Activated T-cell treated with anti-CD3 and anti-CD28 coated beads for 24 hours (primary cell): ENCODE measurements at places on chromosomes 13 and 19.

GRCh38 chr13:84737661-84738060 is 855.4 kb upstream of the SLITRK1 start:
- no peak for DNase-seq

- DNase-seq, result no peak
These were observed 40.3 kb upstream of the IPO5 start for GRCh38 chr13:97913206-97913605.

DNA sequence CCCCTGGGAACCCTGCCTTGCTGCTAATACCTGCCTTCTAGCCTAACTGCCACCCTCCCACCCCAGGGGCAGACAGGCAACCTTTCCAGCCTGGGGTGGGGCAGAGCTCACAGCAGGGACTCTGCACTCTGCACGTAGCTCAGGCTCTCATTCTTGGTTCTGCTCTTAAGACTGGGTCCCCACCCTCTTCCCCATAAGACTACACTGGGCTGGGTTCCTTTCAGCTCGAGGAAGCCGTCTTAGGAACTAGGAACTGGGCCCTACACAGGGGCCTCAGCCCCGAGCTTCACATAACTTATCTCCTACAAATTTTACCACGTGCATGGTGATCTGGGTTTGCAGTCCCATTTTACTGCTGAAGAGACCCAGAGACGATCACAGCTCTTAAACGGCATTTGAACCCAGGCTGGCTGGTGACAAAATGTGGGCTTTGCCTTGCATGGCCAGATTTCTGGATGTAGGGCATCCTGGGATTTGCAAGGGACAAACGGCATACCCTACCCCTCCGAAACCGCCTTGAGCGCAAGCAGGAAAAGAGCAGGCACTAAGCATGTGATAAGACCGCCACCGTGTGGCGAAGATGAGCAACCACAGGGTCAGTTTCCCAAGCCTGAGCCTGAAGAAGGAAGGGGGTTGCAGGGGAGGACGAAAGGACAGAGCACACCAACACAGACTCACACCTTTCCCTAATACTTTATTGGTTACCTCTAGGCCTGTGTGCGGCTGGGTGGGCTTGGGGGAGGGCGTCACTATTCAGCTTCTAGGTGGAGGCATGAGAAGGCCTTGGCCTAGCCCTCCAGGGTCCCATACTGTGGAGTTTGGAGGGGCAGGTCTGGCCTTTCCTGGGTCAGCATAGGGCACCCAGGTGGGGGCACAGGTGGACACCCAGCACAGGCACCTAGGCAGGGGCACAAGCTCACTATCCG is 5.1 kb downstream of the JUNB start:
- peak; percentile 70 for DNase-seq

DNA sequence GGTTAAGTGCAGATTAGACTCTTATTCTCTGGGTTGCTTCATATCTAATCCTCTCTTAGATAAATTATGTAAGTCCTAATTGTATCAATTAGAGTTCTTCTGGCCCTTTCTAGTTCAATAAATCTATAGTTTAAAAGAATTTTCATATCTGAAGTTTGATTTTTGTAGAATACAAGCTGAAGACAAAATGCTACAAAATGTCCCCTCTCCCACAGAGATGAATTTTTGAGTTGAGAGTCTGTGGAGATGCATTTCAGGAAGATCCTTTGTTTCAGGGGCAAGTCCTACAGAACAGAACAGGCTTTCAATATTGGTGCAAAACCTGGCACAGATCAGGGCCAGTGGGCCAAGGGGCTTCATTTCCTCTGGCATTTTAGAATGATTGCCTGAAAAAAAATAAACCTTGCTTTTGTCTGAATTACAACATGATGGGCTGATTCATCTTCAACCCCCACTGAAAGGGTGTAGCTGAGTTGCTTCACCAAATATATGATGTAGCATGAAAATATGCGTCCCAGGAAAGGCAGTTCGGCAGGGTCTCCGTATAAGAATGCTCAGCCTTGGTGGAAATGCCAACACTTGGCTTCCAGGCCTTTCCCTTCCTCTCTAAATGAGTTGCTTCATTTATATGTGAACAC is 6.4 kb upstream of the IPO5 start:
- no peak for DNase-seq

DNA sequence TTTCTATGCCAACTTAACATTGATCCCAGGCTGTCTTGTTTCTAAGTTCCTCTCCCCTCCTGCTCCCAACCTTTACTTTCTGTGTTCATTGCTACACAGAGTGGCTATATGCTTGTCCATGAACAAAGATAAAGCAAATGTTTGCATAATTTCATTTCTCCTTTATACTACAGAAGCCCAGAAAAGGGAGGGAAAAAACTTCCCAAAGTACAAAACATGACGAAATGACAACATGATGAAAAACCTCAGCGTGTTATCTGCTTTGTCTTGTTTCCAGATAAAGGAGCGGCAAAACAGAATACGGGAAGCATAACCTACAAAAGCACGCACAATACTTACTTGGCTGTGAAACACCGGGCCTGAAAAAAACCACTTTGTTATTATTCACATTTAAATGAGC is 336.8 kb downstream of the DNAJC15 start:
- DNase-seq, result no peak

DNA sequence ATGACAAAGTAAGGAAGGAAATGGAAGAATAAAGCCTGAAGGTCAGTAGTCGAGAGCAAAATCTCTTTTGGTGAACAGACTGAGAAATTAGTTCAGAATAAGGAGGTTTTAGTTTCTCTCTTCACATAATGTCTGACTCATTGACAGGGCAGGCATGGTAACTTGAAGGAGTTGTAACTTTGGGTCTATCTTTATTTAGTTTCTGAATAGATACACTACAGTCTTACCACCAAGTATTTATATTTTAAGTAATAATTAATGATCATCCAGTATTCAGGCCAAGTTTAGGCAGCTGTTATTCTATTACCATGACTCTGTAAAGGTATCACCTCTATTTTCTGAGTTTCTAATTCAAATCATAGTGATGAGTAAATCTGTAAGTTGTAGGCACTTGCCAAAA is 219.9 kb downstream of the SPRY2 start:
- no peak for DNase-seq

- DNase-seq, result no peak
These were observed 631.3 kb downstream of the EFNB2 start for GRCh38 chr13:105904034-105904742.

DNA sequence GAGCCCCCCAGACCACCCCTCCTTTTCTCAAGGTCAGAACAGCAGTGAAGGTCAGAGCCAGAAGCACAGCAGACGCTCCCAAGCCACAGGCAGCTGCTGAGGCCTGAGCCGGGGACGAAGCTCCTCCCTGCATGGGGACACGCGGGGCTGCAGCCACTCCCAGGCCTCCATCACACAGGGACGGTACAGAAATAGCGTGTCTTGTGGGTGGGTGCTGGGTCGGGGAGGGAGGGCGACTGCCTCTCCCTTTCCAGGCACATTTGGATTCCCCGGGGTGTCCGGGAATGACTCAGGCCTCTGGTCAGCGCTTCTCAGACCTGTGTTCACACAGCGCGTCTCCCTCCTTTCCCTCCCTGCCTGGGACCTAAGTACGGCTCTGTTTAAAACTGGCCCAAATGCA is 33.2 kb downstream of the RASA3 start:
- no peak for DNase-seq

DNA sequence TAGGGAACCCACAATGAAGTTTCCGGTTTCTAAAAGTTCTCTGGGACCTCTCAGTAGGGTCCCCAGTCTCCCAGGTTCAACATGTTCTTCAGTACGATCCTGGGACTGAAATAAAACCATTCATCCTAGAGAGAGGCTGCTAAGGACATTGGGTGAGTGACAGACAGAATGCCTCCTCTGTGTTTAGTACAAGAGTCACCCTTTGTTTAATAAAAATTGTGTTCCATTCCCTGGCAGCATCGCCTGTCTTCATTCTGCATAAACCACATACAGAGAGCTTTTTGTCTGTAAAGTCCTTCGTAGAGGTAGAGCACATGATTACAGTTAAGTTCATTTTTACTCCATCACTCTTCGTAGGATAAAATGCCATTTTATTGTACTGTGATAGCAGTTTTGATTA is 95.3 kb upstream of the GPR12 start:
- no peak for DNase-seq

DNA sequence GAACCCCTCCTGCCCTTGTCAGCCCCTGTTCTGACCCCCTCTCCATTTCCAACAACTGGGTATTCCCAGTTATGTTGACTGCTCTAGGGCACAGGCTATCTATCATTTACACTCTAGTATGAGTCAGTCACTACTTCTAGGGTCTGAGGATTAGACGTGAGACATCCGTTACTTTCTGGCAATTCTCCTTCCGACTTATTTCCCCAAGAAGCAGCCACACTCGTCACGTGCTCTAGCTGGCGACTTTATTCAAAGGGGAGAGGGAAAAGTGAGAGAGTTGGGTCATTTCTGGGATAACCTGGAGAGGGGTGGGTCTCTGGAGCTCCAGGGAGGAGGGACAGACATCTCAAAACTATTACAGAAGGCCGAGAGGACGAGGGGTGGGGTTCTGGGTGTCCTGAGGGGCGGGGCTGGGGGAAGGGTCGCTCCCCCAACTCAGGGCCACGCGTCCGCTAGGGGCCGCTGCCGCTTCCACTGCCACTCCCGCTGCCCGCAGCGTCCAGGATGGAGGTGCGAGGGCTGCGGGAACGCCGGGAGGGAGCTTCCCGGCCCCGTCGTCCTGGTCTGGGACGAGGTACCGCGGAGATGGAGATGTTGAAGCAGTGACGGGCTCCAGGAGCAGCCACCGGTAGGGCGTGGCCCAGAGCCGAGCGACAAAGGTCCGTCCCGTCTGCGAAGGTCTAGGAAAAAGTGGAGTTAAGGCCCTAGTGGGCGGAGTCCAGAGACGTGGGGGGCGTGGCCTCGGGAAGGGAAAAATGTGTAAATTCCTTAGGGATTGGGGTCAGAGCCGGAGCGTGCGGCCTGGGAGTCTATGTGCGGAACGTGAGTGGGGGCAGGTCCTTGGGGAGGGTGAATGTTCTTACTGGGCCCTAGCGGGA is 8.9 kb downstream of the RTBDN start:
- DNase-seq, result no peak

- no peak for DNase-seq
These were observed 52.8 kb downstream of the GATAD2A start for GRCh38 chr19:19458110-19458816.

DNA sequence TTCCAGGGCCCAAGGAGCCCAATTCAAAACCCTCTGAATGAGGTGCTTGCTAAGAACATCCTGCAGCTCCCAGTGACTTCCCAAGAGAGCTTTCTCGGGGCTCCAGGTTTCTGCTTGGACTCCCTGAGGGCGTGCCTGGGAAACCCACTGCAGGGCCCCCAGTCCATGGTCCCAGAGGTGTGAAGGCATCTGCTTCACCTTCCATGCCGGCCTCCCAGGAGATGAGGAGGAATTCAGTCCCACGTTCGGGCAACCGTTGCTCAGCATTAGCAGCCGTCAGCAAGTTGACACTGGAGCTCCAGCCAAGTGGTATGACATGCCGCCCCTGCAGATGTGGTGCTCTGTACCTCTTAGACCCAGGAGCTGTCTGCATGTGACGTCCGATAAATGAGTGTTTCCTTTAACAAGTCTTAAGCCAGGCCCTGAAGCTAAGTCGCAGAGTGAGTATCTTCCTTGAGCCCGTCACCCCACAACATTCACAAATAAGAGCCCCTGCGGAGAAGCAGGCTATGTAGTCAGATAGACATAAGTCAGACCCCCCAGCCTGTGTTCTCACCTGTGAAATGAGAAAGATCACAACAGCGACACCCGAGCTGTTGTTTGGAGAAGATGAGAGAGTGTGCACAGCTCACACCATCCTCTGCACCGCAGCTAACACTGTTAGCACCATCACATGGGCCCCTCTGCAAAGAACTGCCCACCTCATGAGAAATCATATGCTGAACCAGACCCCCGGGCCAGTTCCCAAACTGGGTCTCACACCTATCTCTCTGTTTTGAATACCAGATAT is 150.3 kb downstream of the KATNAL1 start:
- no peak for DNase-seq

GRCh38 chr13:77513719-77514335 is 21.7 kb upstream of the SCEL start:
- no peak for DNase-seq

DNA sequence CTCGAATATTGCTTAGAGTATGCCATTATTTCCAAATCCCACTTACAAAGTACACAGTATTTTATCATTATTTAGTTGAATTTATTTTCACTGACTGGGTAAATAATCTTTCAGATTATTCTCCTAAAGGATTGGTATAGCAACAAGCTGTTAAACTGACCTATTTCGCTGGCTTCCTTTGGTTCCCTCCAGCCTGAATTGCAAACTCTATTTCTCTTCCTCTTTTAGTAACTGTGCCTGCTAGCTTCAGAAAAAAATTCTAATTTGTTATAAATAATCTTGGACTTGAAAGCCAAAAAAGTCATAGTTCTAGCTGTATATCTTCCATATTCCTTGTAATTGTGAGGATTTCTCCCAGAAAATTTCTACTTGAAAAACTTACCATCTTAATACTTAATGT is 15.0 kb upstream of the CCNA1 start:
- DNase-seq, result no peak

GRCh38 chr19:33659835-33660234 is 38.1 kb downstream of the CHST8 start:
- no peak for DNase-seq

DNA sequence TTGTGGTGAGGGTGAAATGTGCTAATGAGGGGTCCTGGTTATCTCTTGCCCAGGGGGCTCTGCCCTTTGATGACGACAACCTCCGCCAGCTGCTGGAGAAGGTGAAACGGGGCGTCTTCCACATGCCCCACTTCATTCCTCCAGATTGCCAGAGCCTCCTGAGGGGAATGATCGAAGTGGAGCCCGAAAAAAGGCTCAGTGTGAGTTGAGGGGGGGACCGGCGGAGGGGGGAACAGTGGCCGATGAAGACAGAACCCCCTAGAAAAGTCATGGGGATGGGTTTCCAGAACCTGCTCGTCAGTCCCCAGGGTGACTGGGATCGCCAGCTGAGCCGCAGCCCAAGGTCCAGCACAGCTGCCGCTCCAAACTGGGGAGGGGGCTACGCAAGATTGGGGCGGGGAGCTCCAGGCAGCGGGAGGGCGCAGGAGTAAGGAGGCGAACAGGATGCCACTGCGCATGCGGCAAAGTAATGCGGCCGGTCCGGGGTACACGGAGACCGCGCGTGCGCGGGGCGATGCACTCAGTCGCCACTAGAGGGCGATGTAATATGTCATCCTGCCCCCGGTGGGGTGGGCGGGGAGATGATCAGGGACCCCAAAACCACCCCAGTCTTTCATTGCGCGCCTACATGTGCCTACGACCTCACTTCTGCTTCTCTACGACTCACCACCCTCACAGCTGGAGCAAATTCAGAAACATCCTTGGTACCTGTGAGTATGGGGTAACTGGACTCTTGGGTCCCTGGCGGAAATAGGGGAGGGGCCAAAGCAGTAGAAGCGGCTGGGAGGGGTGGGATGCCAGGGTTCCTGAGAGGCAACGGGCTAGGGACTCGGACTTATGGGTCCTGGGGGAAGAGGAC is 17.9 kb downstream of the BRSK1 start:
- DNase-seq, result peak; percentile 93

GRCh38 chr13:30052120-30052519 is 201.7 kb upstream of the UBL3 start:
- DNase-seq, result no peak

- DNase-seq, result no peak
These were observed 581.6 kb upstream of the SGCG start for GRCh38 chr13:22599156-22599555.
